ENCODE measurements at places on chromosomes 4 and X. TPM values are rescaled to one million over a fixed set of nuclear protein-coding genes. Genes with fewer than 3 reads are reported as not detected.

Gene ANK2
- 1.3 TPM for polyA plus RNA-seq

GRCh38 chrX:100591256-100592051 lies 6.7 kb downstream of the TNMD start:
- DNase-seq = no peak

- DNase-seq = no peak
These were observed 18.8 kb downstream of the RGS12 start for GRCh38 chr4:3311489-3312171.

Gene CTAG2
- not detected for polyA plus RNA-seq

DNA sequence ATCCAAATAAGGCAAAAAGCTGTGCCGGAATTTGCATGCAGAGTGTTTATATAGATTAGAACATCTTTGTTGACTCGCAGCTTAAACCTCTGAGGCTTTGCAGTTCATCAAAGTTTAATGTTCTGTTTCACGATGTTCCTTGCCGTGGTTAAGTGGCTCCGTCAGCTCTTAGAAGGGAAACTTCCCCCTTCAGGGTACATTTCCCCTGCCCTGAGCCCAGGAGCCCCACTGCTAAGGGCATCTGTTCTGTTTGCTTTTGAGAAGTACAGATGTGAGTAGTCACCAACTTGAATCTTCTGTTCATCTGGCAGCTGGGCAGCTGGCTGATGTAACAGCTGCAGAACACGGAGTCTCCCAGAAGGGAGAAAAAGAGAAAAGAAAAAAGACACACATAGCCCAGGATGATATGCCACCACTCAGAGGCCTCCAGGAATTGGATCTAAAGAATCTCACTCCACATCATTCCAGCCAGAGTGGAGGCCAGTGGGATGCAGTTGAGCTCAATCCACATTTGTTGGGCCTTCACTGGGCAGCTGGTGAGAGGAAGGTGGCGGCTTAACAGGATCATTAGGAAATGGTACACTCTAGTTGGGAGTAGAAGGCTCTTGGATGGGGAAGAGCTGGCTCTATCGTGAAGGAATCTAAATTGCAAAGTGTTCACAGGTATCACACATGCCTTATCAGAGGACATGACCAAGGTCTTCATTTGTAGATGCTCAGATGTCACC lies 178.7 kb upstream of the RBPJ start:
- peak; percentile 65 for DNase-seq
